ENCODE measurements at places on chromosomes 11 and 22. TPM values are rescaled to one million over a fixed set of nuclear protein-coding genes. Genes with fewer than 3 reads are reported as not detected.
A peak's percentile ranks its signal among the peaks of the same experiment; 100 is the strongest.

- DNase-seq: no peak
Measured at GRCh38 chr11:117805045-117805444, 8.0 kb upstream of the DSCAML1 start.

DNA sequence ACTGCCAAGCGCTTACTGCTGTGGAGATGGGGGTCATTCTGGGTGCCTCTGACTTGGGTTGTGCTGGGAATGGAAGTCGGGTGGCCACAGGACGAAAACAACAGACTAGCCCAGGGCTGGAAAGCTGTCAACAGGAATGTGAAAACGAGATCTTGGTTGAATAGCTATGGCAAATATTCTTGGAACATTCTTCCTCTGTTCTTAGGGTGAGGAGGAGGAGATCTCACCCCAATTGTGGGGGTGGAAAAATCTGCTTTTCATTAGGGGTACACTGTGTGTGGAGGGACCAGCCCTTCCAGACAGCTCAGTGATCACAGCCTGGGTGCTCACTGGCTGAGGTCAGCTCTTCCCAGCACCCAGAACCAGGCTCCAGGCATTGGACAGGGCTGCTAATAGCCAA lies 52.0 kb upstream of the PRSS23 start:
- DNase-seq: no peak

MS4A12 gene
- not detected for total RNA-seq

OR52N4 gene
- total RNA-seq: not detected

- DNase-seq: peak; percentile 42
Measured at GRCh38 chr22:36379593-36380361, 8.0 kb downstream of the MYH9 start.

CCDC89 gene
- total RNA-seq: 0.26 TPM

GRCh38 chr22:42282252-42282942 lies 11.9 kb upstream of the TCF20 start:
- no peak for DNase-seq

OPCML gene
- total RNA-seq: not detected

DNA sequence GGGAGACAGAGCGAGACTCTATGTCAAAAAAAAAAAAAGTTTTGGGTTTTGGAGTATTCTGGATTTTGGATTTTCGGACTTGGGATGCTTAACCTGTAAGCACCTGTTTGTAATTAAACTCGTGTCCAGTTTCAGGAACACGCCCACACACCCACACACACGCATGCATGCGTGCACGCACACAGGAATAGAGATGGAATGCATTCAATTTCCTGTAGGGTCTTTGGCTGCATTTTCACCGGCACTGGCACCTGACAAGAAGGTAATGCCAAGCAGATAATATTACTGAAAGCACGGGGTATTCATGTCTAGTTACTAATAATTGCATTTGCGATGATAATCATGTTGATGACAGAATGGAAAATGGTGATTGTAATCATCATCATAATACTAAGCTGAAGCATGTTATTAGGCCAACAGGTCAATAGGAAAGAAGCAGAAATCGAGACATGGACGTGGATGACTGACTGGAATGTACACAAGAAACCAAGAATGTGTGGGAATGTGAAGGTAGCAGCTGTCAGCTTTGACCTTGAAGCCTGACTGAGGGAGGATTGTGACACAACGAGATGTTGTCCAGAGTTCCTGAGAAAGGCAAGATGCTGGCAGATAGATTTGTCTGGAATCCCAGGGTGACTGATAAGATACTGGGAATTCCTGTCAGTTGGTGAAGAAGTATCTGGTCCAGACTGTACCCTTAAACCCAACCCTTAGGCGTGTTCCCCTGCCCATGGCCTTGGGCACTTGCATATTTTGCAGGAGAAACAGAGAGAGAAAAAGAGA lies 108.6 kb downstream of the SYN3 start:
- DNase-seq: no peak

DNA sequence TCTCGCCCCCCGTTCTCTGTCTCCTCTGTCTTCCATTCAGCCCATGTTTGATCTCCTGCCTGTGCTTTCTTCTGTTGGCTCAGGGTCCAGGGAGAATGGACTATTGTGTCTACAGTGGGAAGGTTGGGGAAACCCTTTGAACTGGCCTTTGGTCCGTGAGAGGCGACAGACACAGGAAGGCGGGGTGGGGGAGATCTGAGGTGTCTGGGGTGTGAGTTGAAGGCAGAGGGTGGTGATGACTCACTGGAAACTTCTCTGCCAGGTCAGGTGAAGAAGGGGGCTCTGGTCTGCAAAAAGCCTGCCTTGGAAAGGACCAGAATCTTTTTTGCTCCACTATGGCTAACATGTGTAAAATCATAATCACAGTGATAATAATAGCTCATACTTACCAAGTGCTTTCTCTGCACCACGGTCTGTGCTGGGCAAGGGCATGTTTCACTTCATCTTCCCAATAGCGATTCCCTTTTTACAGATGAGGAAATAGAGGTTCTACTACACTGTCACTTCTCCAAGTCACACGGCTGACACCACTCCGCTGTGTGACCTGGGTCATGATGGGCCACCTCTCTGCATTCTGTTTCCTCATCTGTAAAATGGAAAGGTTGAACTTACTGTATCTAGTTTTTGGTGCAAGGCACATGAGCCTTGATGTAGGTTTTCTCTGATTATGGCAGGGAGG lies 99.8 kb upstream of the ALX4 start:
- DNase-seq: no peak

- DNase-seq: no peak
Measured at GRCh38 chr11:126790550-126791081, 210.0 kb downstream of the KIRREL3 start.

DNA sequence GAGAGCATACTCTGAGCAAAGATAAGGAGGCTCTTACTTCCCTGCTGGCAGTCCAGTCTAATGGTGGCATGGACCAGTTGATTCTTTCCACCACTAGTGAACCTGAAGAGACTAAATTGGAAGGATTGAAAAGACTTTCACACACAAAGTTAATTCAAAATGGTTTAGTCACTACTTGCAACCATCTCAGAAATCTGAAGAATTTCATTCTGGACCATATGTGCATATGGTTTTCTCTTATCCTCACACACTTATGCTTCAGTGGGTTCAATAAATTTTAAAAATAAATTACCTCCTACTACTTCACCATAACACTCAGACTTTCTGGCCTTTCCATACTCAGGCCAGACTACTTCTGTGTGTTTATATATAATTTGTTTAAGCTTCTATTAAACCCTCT lies 44.7 kb downstream of the CADM1 start:
- no peak for DNase-seq

PAFAH1B2 gene
- 74.5 TPM for total RNA-seq

- no peak for DNase-seq
Measured at GRCh38 chr11:71083105-71083504, 169.3 kb downstream of the SHANK2 start.

GPHA2 gene
- total RNA-seq: not detected

TMA7B gene
- not detected for total RNA-seq

KCNK4 gene
- not detected for total RNA-seq

GLYAT gene
- total RNA-seq: not detected

- DNase-seq: no peak
Measured at GRCh38 chr11:94326947-94327346, 22.6 kb downstream of the IZUMO1R start.

GRCh38 chr11:115207166-115207591 lies 297.0 kb downstream of the CADM1 start:
- DNase-seq: no peak

GPR83 gene
- 0.07 TPM for total RNA-seq

DNA sequence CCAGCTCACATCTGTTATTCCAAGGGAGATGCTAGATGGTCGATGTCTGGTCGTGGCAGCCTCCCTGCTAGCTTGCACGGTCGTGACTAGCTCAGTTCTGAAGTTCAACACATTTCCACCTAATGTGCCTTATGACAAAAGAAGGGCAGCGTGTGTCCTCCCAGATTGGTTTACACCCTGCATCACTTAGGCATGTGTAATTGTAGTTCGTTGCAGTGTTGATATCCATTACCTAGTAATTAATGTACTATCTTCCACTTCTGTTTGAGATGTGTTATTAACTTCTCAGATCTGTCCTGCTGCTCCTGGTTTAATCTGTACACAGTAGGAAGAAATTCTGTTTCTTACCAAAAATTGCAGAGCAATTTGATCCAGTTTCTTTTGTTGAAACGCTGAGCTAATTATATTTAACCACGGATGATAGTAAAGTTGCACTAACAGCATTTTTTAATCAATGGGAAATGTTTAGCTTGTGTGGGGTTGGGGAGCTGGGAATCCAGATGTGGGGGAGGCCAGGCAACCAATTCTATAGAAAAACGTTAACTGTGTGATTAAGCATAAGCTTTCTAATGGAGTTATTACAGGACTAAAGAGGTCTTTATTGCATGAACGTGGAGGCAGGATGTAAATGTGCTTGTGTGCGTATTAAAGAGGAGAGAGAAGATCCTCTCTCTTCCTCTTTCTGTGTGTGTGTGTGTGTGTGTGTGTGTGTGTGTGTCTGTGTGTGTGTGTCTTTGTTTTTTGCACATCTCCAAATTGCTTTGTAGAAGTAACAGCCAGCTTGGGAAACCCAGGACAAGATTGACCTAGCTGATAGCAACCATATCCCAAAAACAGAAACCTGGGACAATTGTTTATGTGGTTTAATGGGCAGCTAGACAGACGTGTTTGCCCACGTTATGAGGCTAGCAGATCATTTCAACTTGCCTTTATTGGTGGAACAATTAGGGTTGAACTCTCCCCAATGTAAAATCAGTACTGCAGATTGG lies 145.7 kb upstream of the TTC12 start:
- DNase-seq: no peak

GRCh38 chr11:1227551-1228100 lies 4.8 kb downstream of the MUC5B start:
- DNase-seq: no peak

DEFB131B gene
- total RNA-seq: not detected

DNA sequence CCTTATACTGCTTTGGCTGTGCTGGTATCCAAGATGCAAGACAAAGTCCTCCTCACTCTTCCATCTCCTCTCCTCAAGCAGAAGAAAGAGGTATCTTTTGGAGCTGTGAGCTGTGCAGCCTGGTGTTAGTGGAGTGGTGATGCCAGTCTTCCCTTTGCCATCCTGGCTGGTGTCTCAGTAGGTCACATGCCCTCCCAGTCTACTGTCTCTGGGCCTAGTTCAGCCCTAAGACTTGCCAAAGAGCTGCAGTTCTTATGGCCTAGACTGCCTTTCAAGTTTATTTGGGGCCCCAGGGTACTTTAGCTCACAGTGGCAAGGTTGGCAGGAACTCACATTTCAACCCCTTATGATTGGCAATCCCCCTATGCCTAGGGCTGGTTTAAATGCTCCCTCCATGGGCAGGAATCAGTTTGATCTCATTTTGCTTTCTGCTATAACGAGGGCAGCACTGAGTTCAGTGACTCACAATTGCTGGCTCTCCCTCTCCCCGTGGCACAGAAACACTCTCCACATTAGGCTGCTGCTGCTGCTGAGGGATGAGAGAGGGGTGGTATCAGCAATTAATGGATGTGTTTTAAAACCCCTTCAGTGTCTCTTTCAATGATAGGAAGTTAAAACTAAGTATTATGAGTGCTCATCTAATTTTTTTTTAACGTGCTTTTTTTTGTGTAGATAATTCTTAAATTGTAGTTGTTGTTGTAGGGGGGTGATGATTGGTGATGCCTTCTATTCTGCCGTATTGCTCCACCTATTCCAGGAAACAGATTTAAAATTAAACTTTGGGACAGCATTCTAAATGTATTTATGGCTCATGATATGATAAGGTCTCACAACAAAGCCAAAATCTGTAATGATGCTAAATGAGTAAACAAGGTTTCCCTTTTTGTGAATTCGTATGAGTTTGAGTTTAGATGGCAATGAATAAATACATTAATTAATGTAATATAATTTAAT lies 1295.0 kb downstream of the JRKL start:
- DNase-seq: no peak
